Activated T-cell treated with anti-CD3 and anti-CD28 coated beads, Interleukin-2, amount 50 U/mL, for 24 hours (primary cell): ENCODE measurements at places on chromosomes 5 and 9.
A peak's percentile ranks its signal among the peaks of the same experiment; 100 is the strongest.

DNA sequence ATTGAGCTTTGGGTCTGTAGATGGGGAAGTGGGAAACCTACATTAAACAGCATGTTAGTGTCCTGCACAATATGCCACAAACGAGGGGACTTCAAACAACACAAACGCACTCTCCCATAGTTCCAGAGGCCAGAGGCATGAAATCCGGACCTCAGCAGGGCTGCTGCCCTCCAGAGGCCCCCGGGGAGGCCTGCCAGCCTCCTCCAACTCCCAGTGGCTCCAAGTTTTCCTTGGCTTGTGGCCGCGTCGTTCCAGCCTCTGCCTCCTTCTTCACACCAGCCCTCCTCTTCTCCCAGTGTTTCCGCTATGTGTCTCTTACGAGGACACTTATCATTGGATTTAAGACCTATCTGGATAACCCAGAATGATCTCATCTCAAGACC is 13.3 kb upstream of the COL5A1 start:
- DNase-seq, result no peak

GRCh38 chr5:9790276-9790675 is 160.1 kb upstream of the TAS2R1 start:
- DNase-seq, result no peak

DNA sequence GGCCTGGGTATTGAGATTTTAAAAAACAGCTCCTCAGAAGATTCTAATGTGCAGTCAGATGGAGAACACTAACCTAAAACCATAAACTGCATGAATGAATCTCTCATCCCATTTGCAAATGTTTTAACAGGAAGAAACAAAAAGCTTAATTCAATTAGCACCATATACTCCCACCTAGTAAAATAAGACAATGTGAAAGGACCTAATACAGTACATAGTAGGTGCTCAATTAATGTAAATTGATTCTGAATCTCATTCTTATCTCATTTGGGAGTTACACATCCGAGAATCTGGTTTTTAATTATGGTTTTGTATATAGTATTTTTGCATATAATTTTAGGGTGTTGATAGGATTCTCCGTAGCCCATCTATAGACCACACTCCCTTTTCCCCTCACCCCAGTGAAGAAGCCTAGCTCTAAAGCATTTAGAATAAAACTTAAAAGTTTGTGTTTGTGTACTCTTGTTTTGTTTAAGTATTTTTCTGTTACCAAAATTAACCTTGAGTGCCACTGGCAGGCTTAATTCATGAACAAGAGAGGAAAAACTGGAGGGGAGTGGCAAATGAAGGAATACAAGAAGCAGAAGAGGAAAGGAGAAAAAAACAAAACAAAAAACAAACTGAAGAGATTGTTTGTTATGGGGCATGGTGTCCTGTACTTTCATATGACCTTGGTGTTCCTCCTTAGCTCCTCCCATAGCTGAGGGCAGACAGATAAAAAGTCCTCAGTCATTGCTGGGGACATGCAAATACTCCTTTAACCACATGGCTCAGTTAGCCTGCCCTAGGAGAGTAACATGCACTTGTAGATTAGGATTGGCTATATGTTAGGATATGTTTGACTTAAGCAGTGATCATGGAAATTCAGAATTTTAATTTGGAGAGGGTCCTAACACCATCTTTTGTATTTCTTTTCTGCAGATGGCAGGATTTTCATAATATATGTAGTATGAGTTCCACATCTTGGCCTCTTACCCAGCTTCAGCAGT is 1.2 kb downstream of the RNF14 start:
- no peak for DNase-seq

DNA sequence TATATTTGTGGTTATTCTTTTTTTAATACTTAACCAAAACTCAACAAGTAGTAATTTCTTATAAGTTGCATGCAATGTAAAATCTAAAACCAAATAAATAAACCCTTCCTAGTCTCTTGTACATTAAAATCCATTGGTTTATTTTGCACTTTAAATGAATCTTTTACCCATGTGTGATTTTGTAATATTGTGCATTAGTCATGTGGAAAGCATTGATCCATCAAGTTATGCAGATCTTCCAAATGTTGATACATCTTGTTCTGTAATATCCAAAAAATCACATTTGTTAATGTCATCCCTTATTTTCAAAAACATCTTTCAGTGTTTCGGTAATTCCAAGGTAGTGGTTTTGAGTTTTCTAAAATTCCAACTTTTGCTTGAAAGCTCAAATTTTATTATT is 63.3 kb downstream of the CWC27 start:
- no peak for DNase-seq

GRCh38 chr9:27426511-27427271 is 97.4 kb upstream of the IFNK start:
- DNase-seq, result no peak

GRCh38 chr9:117377046-117377445 is 37.8 kb downstream of the ASTN2 start:
- no peak for DNase-seq

- no peak for DNase-seq
Observed at GRCh38 chr9:95809686-95810085, 65.8 kb upstream of the ERCC6L2 start.

DNA sequence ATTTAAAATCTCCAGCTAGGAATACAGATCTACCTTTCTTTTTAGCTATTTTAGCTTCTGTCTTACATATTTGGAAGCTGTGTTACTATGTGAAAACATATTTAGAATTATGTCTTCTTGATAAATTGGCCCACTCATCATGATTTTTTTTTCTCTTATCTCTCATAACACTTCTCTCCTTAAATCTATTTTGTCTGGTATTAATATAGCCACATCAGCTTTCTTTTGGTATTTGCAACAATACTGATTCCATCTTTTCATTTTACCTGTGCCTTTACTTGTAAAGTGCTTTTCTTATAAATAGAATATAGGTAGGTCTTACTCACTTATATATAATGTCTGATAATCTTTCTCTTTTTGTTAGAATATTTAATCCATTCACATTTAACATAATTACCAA is 19.6 kb downstream of the PJA2 start:
- no peak for DNase-seq

- no peak for DNase-seq
Observed at GRCh38 chr5:172687940-172688339, 46.9 kb downstream of the NEURL1B start.

DNA sequence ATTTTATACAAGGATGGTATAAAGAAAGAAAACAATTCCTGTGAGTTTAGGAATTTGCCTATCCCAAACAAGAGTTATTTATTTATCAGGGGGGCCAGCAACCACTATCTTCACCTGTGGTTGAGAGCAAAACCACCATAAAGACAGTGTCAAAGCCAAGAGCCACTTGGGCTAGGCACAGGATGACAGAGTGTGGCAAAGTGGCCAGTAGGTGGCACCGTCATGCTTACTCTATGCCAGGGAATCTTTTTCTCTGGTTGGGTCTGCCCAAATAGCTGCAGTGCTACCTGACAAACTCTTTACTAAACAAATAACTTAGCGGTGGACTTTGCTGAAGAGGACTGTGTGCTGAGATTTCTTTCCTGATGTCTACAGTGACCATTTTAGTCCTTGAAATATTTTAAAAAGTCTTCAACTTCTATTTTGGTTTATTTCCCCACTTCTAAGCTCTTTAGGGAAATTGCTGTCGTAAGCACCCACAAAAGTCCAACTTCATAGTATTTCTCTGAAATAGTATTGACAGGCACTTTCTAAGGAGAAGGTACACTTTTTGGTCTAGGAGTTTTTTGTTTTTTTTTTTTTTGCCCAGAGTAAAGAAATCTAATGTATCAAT is 285.0 kb downstream of the RFX3 start:
- peak; percentile 76 for DNase-seq

- no peak for DNase-seq
Observed at GRCh38 chr5:160685695-160686094, 166.3 kb downstream of the ATP10B start.

- no peak for DNase-seq
Observed at GRCh38 chr5:150598006-150598405, 42.5 kb upstream of the SYNPO start.

GRCh38 chr9:112703304-112703703 is 14.6 kb downstream of the INIP start:
- no peak for DNase-seq

DNA sequence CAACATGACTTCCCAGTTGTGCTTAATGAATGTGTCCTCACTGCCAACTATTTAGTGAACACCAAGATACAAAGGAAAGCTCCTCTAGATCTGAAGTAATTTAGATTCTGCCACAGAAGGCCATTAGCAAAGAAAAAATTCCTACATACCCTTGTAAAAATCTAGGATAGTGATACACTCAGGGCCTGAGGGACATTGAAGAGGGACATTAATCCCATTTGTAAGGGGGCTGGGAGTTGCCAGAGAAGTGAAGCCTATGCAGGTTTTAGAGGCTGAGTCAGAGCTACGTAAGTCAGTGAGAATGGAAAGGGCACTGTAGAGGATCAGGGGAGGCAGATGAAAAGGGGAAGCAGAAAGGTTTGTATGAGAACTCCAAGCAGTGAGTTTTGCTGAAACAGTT is 286.9 kb upstream of the TARS1 start:
- DNase-seq, result no peak

- no peak for DNase-seq
Observed at GRCh38 chr9:131704141-131704983, 35.5 kb downstream of the RAPGEF1 start.

GRCh38 chr9:37730256-37730655 is 23.3 kb upstream of the TRMT10B start:
- no peak for DNase-seq

DNA sequence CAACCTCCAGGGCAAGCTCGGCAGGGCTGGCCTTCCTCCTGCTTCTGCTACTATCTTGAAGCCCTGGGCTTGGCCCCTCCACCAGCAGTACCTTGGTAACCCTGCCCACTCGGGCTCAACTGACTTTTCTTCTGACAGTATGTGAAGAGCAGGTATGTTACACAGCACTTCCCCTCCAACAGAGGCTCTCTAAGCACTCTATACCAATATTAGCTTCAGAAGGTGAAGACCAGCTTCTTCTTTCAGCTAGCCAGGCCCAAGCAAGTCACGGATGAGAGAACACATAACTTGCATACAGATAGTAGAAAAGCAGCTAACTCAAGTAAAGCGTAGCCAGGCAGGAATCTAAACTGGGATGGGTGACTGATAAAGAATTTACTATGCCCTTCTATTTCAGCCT is 64.3 kb downstream of the FEM1C start:
- DNase-seq, result no peak

DNA sequence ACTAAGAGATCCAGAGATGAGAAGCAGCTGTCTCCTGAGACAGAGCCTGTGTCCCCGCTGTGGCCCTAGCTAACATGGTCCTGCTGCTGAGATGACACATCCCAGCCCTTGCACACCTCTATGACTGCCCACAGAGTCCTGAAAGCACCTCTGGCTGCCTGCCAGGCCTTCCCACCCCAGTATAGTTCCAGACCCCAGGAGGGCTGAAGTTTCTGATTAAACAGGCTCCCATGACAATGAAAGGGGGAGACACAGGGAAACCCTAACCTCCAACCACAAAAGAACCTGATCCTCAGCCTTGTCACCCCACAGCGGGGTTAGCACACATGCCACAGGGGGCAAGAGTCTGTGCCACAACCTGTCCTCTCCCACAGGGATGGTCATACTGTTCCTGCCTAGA is 15.6 kb downstream of the CIZ1 start:
- no peak for DNase-seq

GRCh38 chr5:139912804-139913203 is 117.2 kb downstream of the PSD2 start:
- DNase-seq, result no peak

- DNase-seq, result no peak
Observed at GRCh38 chr9:567128-567746, 274.3 kb upstream of the DMRT1 start.

DNA sequence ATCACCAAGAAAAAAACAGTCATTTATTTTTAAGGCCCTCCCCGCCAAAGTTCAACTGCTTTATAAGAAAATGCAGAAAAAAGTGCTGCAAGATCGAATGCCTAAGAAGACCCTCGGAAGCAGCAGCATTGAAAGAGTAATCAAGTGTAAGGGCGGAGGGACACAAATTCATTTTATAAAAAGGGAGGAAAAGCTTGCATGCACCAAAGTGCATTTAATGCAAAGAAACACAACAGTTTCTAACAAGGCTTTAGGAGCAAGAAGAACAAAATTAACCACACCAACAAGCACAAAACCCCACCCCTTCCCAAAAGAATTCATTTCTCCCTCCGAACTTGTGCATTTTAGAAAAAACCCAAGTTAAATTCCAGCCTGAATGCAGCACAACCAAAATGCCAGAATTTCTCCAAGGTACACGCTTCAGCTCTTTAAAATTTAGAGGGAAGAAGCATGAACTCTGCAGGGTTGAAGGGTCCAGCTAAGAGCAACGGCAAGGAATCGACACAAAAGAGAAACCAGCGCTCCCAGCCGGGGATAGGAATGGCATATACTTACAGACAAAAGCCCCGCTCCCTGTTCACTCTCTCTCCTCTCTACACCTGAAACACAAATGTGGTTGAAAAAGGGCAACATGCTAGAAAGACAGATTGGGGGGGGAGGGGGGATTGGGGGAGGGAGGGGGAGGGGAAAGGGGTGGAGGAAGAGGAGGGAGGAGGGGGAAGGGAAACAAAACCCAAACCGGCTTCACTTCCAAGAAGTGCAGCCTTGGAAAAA is at the start of gene NREP:
NREP (minus strand) TSS at position 614 of the 774 bp plus-strand sequence. CDS start 1,422 bp downstream, outside the sequence.
- DNase-seq, result no peak

- DNase-seq, result no peak
Observed at GRCh38 chr5:151923866-151924476, 680 bp downstream of the GLRA1 start.

DNA sequence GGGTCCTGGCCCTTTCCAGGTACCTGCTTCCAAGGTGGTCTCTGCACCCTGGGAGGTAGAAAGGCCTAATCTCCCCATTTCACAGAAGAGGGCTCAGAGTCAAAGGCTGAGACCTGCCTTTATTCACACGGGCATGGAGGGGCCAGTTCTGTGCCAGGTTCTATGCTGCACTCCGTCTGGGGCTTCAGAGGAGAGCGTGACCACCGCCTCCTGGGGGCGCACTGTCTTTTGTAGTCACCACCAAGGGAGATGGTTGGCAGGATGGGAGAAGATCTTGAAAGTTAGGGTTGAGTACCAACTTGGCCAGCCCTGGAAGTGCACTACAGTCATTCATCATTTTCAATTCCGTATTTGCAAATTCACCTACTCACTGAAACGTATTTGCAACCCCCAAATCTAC is 23.7 kb upstream of the PRDM12 start:
- no peak for DNase-seq

- DNase-seq, result no peak
Observed at GRCh38 chr5:133881576-133882388, 86.6 kb downstream of the C5orf15 start.
